Adrenal gland (tissue), 19 donors: ENCODE measurements at places on chromosomes 5 and 9. TPM values are rescaled to one million over a fixed set of nuclear protein-coding genes. Genes with fewer than 3 reads are reported as not detected.

GRCh38 chr9:32606811-32607210, 28.7 kb downstream of the TAF1L start:
- H3K27me3 ChIP-seq, result no peaks in the 10 kb centered on the region
- H3K4me3 ChIP-seq, result no peak overlapping the region
- no peaks in the 10 kb centered on the region for H3K4me1 ChIP-seq
- H3K36me3 ChIP-seq, result no peaks in the 10 kb centered on the region
- no peak overlapping the region for H3K27ac ChIP-seq

DNA sequence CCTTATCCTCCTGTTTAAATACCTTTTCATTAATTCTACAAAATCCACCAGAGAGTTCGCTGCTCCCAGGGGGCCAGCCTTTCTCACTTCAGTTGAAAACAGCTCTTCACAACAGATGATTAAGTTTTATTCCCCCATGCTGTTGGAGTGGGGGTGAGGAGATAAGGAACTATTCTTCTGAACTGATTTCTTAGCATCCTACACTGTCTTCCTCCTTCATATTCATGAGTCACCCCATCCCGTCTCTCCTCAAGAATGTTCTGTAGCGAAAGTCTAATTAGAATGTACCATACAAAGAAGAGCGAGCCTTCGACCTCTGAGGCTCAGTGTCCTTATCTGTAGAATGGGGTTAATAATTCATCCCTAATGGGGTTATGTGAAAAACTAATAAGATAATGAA, 138.0 kb downstream of the PIK3R1 start:
- no peaks in the 10 kb centered on the region for H3K27me3 ChIP-seq
- DNase-seq, result no peak
- H3K4me1 ChIP-seq, result no peaks in the 10 kb centered on the region
- H3K27ac ChIP-seq, result no peak overlapping the region
- H3K36me3 ChIP-seq, result no peaks in the 10 kb centered on the region
- no peak overlapping the region for H3K4me3 ChIP-seq

DNA sequence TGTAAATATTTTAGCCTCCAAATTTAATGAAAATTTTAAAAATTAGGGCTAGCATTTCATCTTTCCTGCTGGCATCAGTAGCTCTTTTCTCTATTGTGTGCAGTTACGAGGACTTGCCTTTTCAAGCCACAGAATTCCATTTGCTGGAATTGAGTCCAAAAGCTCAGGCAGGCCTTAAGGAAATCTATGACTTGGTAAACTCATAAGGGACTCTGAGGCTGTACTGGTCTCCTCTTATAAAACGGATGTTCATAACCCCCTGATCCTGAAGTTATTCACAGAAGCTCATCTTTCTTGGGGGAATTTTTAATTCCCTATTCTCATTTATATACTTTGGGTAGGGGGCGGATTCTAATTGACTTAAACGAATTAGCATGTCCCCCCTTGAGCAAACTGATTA, 23.4 kb downstream of the ANKRA2 start:
- no peak overlapping the region for H3K27ac ChIP-seq
- H3K4me1 ChIP-seq, result no peaks in the 10 kb centered on the region
- no peak for DNase-seq
- H3K4me3 ChIP-seq, result no peak overlapping the region

- no peaks in the 10 kb centered on the region for H3K27me3 ChIP-seq
- no peak overlapping the region for H3K4me3 ChIP-seq
- no peaks in the 10 kb centered on the region for H3K36me3 ChIP-seq
Measured at GRCh38 chr5:159345861-159346260, 15.6 kb upstream of the IL12B start.

DNA sequence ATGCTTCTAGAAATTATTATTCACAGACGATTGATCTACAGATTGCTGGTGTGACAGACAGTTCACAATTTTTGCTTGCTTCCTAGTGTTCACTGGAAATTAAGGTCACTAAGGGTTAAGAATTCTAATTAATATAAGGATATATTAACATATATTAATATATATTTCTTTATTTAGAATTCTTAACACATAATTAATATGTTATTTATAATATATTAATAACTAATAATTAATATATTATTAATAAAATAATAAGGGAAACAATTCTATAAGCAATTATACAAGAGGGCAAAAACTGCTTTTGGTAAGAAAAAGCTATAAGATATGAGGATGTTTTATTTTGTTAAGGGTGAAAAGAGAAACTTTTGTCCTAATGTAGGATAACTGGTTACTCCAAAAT, 56.3 kb downstream of the PDE6A start:
- H3K27me3 ChIP-seq, result no peaks in the 10 kb centered on the region
- no peak overlapping the region for H3K27ac ChIP-seq
- no peak for DNase-seq
- peaks cover 10% of the 10 kb centered on the region for H3K4me1 ChIP-seq
- no peaks in the 10 kb centered on the region for H3K36me3 ChIP-seq

DNA sequence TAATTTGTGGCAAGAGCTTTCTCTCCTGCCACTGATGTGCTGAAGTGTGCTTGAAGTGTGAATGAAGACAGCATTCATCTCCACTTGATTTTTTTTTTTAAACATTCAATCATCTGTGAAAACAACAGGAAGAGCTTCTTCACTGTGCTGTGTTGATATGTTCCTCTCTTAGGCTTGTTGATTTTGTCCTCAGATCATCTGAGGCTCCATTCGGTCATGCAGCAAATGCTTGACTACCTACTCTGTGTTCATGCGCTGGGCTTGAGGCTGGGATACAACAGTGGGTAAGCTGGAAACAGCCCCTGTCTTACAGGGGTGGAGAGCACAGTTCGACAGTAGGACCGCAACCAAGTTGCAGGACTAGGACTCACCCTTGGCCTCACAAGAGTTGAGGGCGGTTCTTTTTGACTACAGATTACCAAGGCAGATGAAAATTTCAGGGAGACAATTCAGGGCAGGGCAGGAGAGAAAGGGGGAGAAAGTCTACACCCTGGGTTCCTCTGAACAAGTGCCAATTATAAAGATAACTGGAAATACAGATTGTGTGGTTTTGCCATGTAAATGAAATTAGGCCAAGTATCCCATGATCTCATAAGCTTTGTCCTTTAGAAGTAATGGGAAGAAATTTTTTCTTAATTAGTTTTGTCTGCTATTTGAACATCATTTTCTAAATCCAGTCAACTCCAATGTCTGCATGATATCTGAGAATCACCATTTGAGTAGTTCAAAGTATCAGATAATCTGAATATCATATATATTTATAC, 31.0 kb upstream of the F2R start:
- no peaks in the 10 kb centered on the region for H3K4me1 ChIP-seq
- DNase-seq, result no peak
- no peaks in the 10 kb centered on the region for H3K36me3 ChIP-seq
- H3K27me3 ChIP-seq, result no peaks in the 10 kb centered on the region
- no peak overlapping the region for H3K4me3 ChIP-seq

- H3K4me1 ChIP-seq, result peaks cover 21% of the 10 kb centered on the region
- H3K27me3 ChIP-seq, result no peaks in the 10 kb centered on the region
- H3K4me3 ChIP-seq, result no peak overlapping the region
- H3K27ac ChIP-seq, result no peak overlapping the region
- DNase-seq, result peak; percentile 24
- no peaks in the 10 kb centered on the region for H3K36me3 ChIP-seq
Measured at GRCh38 chr5:76691467-76692273, 24.3 kb upstream of the F2R start.

DNA sequence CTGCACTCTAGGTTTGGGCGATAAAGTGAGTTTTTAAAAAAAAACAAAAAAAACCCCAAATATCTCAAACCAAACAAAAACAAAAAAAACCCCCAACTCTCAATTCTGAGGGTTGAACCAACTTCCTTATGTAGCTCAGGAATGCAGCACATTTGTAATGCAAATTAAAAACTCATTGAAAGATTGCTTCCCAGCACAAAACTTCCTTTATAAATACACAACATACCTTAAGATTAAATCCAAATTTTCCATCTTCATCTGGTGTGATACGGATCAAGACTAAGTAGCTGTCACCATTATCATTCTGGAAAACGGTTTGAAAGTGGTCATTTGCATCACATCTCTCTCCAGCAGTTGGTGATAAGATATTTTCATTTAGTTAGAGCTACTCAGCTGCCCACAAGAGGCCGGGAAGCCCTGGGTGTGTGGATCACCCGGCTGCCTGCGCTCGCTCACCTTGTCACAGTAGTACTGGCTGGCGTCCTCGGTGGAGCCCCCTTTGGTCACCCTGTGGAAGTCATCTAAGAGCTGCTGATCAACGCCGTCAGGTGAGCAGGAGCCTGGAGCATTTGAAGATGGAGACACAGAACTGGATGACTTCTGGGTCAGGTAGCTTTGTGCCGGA, 88.2 kb downstream of the PTPN3 start:
- no peaks in the 10 kb centered on the region for H3K27me3 ChIP-seq
- H3K27ac ChIP-seq, result no peak overlapping the region
- H3K36me3 ChIP-seq, result no peaks in the 10 kb centered on the region

- H3K36me3 ChIP-seq, result no peaks in the 10 kb centered on the region
- no peaks in the 10 kb centered on the region for H3K4me1 ChIP-seq
- H3K27me3 ChIP-seq, result no peaks in the 10 kb centered on the region
- DNase-seq, result no peak
Measured at GRCh38 chr9:117815948-117816347, 111.7 kb downstream of the TLR4 start.

GRCh38 chr5:107817436-107817835, 146.7 kb upstream of the EFNA5 start:
- H3K4me3 ChIP-seq, result no peak overlapping the region
- H3K36me3 ChIP-seq, result no peaks in the 10 kb centered on the region
- no peaks in the 10 kb centered on the region for H3K4me1 ChIP-seq
- H3K27me3 ChIP-seq, result no peaks in the 10 kb centered on the region

- H3K4me1 ChIP-seq, result no peaks in the 10 kb centered on the region
- H3K27ac ChIP-seq, result no peak overlapping the region
- DNase-seq, result no peak
- H3K4me3 ChIP-seq, result no peak overlapping the region
Measured at GRCh38 chr5:75262271-75262670, 25.6 kb upstream of the ANKRD31 start.

DNA sequence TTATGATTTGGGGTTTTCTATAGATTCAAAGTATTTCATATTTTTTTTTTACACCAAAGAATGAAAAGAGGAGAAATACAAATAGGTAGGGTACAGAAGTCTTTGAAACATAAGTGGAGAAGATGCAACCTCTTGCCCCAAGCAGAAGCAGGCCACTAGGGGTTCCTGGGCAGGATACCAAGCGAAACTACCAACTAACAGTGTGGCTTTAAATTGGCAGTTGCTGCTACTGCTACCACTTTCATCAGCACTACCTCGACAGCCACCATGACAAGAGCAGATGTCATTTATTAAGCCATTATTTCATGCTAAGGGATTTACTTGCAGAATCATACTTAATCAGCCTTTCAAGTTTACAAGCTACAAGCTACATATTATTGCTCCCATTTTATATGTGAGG, 288.1 kb downstream of the NR3C1 start:
- peaks cover 11% of the 10 kb centered on the region for H3K4me1 ChIP-seq
- no peak for DNase-seq

- DNase-seq, result no peak
- no peaks in the 10 kb centered on the region for H3K27me3 ChIP-seq
- H3K36me3 ChIP-seq, result no peaks in the 10 kb centered on the region
- H3K4me1 ChIP-seq, result no peaks in the 10 kb centered on the region
Measured at GRCh38 chr5:179404321-179405053, 59.2 kb upstream of the ADAMTS2 start.

- no peak overlapping the region for H3K27ac ChIP-seq
- H3K27me3 ChIP-seq, result no peaks in the 10 kb centered on the region
- peaks cover 10% of the 10 kb centered on the region for H3K4me1 ChIP-seq
- H3K4me3 ChIP-seq, result no peak overlapping the region
Measured at GRCh38 chr5:54616031-54616430, 98.5 kb downstream of the SNX18 start.

DNA sequence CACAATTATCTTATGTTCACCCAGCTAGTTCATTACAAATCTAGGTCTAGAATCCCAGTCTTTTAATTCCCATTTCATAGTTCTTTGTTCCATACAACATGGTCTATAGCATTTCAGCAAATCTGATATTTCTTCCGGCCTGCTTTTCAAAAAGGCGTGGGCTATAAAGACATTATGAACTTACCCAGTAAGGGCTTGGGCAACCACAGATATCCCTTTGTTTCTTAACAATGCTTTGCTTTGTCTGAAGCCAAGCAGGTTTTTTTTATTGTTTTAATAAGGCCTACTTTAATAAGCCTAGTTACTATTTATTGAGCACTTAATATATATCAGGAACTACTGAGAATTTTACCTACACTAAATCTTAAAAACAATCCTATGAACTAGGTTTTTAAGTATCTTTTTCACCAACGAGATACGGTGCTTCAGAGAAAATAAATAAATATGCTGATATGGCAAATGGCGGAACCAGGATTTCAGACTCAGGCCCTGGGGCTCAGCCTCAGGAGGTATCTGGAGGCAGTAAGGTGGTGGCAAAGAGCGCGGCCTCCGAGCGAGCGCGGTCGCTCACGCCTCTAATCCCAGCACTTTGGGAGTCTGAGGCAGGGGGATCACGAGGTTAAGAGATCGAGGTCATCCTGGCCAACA, 29.7 kb downstream of the PCA3 start:
- H3K36me3 ChIP-seq, result no peaks in the 10 kb centered on the region
- H3K4me1 ChIP-seq, result no peaks in the 10 kb centered on the region
- DNase-seq, result no peak
- no peaks in the 10 kb centered on the region for H3K27me3 ChIP-seq
- no peak overlapping the region for H3K27ac ChIP-seq

DNA sequence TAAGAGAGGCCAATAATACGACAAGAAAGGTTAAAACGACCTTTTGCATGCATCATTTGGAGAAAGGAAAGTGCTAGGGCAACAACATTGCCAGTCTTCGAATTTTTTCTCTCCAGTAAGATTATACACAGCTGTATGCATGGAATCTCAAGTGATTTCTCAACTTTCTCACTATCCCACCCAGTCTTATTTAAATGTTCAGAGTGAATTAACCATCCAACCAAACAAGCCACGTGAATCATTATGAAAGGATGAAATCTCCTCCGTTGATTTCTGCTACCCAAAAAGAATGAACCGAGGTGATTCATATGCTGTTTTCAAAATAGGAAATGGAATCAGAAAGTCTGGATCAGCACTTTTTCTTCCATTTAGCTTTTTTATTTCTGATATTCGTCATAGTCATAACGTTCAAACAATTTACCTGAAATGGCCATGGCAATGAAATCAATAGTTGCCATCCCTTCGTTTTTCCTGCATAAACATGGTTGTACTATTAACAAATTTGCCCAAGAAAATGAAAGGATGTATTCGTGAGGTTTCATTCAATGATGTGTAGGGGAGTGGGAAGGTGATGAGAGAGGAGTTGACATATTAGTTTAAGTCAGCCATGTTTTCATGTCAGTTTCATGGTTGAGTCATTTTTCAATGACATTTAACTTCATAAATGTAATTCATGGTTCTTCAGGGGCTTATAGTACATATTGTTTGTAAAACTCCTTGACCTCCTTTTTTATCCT, 170.9 kb upstream of the WWC1 start:
- no peak overlapping the region for H3K27ac ChIP-seq
- no peak for DNase-seq
- H3K36me3 ChIP-seq, result no peaks in the 10 kb centered on the region
- no peak overlapping the region for H3K4me3 ChIP-seq
- H3K4me1 ChIP-seq, result no peaks in the 10 kb centered on the region
- no peaks in the 10 kb centered on the region for H3K27me3 ChIP-seq

GRCh38 chr5:100668511-100668910, 133.3 kb downstream of the FAM174A start:
- H3K4me3 ChIP-seq, result no peak overlapping the region
- H3K36me3 ChIP-seq, result no peaks in the 10 kb centered on the region
- no peaks in the 10 kb centered on the region for H3K27me3 ChIP-seq
- no peak for DNase-seq
- no peaks in the 10 kb centered on the region for H3K4me1 ChIP-seq

PCDHGC5 gene
- total RNA-seq, result 3.8 TPM

IL9 gene
- not detected for total RNA-seq

RORB gene
- 2.2 TPM for total RNA-seq

ERMP1 gene
- total RNA-seq, result 33.0 TPM

UNC5A gene
- not detected for total RNA-seq

GNA14 gene
- total RNA-seq, result 2.9 TPM

CKMT2 gene
- 29.5 TPM for total RNA-seq

GPR150 gene
- total RNA-seq, result 0.18 TPM

ENG gene
- total RNA-seq, result 214 TPM

SPATA31A3 gene
- total RNA-seq, result not detected

CLTA gene
- 243 TPM for total RNA-seq
